ENCODE measurements at places on chromosomes 3 and 15. TPM values are rescaled to one million over a fixed set of nuclear protein-coding genes. Genes with fewer than 3 reads are reported as not detected.
A peak's percentile ranks its signal among the peaks of the same experiment; 100 is the strongest.

- no peak overlapping the region for H3K4me3 ChIP-seq
- no peak overlapping the region for H3K27ac ChIP-seq
- H3K4me1 ChIP-seq = peaks cover 4% of the 10 kb centered on the region
- peaks cover 3% of the 10 kb centered on the region for H3K36me3 ChIP-seq
- H3K27me3 ChIP-seq = no peaks in the 10 kb centered on the region
These were observed 531.2 kb upstream of the CFAP20DC start for GRCh38 chr3:59580996-59581395.

- H3K27ac ChIP-seq = peak overlapping the region; percentile 53
- peaks cover 38% of the 10 kb centered on the region for H3K4me1 ChIP-seq
- no peak overlapping the region for H3K4me3 ChIP-seq
- peaks cover 3% of the 10 kb centered on the region for H3K36me3 ChIP-seq
- no peak for DNase-seq
- no peaks in the 10 kb centered on the region for H3K27me3 ChIP-seq
These were observed 26.3 kb upstream of the EDEM1 start for GRCh38 chr3:5160940-5161858.

DNA sequence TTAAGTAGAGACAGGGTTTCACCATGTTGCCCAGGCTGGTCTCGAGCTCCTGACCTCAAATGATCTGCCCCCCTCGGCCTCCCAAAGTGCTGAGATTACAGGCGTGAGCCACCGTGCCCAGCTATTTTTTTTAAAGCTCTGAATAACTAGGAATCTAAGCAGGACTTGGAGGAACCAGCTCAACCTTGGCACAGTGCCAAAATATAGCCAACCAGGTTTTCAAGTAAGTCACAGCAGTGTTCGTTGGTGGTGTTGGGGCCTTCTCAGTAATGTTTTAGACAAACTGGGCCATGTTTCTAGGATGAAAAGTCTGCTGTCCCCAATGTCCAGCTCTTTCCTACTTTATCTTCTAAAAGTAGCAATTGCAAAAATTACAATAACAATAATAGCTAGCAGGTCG, 6.4 kb upstream of the ADAM10 start:
- peaks cover 4% of the 10 kb centered on the region for H3K27me3 ChIP-seq
- no peak overlapping the region for H3K4me3 ChIP-seq
- no peak for DNase-seq
- no peaks in the 10 kb centered on the region for H3K36me3 ChIP-seq

GRCh38 chr3:61237858-61238257, 13.4 kb downstream of the FHIT start:
- no peak overlapping the region for H3K27ac ChIP-seq
- no peaks in the 10 kb centered on the region for H3K36me3 ChIP-seq
- H3K4me3 ChIP-seq = no peak overlapping the region
- no peaks in the 10 kb centered on the region for H3K27me3 ChIP-seq
- peaks cover 14% of the 10 kb centered on the region for H3K4me1 ChIP-seq

DNA sequence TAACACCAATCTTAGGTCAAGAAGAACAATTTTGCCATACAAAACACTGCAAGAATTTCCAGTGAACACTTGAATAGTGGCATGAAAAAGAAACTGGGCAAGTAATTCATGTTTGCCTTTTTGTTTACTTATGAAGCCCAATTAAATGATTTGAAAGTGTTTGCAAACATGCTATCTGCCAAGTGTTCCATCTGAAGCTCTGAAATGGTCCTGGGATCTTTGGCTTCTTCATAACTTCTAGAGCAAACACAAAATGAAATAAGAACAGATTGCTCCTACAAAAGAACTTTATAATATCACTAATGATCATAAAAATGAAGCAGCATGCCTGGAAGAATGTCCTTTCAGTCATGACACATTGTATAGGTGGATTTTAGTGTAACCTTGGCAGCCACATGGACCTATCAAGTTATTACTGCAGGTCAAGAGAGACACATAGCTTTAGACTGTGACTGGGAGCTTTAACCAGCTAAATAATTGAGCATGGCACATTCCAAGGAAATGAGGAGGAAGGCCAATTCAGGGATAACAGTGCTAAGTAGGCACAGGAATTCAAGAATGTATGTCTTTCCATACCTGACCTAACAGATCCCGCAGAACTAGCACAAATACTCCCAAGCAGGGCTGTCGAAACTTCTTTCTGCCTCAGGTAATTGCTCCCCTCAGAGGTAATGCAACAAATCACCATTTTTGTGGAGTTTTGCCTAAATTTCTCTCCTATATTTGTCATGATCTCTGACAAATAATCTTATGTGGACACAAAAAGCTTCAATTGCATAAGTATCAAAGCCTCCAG, 144.6 kb downstream of the DUT start:
- no peak overlapping the region for H3K4me3 ChIP-seq
- H3K27ac ChIP-seq = no peak overlapping the region
- H3K27me3 ChIP-seq = no peaks in the 10 kb centered on the region
- no peaks in the 10 kb centered on the region for H3K36me3 ChIP-seq

- no peak overlapping the region for H3K27ac ChIP-seq
- peaks cover 2% of the 10 kb centered on the region for H3K27me3 ChIP-seq
- DNase-seq = no peak
These were observed 164.8 kb downstream of the SYNPR start for GRCh38 chr3:63442918-63443317.

DNA sequence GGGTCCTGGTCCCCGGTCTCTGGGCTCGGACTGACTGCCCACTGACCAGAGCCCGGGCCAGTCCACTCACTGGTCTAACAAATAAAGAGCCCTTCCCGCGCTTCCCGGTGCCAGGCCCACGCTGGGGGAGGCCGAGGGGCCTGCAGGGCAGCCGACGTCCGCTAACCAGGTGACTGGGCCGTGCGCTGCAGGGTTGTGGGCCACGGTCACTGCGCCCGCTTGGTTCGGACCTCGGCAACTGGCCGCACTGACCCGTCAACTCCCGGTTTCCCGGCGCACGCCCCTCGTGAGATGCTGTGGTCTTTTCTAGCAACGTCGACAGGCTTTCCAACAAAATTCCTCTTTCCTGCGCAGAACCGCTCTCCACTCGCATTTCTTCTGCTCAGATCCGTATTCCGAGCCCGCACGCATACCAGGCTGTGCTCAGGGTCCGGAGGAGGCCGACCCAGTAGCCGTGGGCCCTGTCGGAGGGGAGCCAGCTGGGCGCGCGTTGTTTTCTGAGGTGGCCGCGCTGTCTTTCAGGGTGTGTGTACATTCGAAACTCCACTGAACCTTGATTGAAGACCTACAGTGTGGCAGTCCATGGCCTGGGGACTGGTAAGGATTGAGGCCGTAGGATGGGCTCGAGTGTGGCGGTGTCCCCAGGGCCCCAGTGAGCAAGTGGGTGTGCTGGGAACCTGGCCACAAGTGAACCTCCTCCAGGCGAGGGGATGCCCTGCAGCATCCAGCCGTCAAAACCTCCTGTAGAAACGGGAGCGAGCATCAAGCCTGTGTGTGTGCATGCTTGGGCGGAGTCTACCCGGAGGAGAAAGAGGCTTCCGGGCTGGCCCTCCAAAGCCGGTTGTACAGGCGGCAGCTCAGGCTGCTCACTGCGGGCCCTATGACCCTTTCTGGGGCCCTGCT, 875 bp upstream of the NT5DC2 start:
- H3K27ac ChIP-seq = peak overlapping the region; percentile 77
- peaks cover 19% of the 10 kb centered on the region for H3K36me3 ChIP-seq
- peaks cover 42% of the 10 kb centered on the region for H3K4me1 ChIP-seq
- no peaks in the 10 kb centered on the region for H3K27me3 ChIP-seq

DNA sequence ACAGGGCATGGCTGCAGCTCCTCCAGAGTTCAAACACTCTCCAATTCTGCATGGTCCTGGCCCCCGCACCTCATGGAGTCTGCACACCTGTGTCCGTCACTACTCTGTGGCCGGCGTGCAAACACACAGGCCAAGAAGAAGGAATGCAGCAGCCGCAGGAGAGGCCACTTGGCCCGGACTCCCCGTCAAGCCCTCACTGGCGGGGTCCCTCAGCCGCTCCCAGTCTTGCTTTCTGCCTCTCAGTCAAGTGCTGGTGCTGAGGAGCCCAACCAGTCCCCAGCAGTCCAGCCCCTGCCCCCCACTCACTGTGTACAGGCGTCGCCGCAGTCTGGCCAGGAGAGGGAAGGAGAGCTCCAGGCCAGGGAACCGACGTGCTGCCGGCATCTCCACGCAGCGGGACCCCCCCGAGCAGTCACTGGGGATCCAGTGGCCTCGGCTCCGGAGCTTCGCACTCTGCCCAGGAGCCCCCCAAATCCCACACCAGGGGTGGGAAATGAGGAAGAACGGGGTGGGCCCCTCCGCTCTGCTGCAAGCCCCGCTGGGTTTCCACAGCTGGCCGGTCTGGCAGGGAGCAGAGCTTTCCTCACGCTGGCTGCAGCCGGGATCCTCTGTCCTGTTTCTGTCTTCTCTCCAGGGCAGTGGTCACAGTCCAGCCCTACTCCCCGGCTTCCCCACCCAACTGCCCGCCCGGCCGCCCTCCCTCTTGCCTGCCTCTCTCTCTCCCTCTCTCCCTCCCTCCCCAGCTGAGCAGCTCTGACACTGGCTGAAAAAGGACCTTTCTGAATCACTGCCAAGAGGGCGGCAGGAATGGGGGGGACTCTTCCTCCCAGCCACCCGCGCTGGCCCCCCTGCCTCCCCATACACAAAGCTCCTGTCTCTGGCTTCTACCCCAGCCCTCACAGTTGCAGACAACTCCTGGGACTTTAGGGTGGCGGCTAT, 16.0 kb downstream of the TNK2 start:
- no peaks in the 10 kb centered on the region for H3K27me3 ChIP-seq
- peaks cover 5% of the 10 kb centered on the region for H3K36me3 ChIP-seq
- no peak for DNase-seq
- no peak overlapping the region for H3K27ac ChIP-seq

GRCh38 chr3:80232760-80233159, 465.0 kb upstream of the ROBO1 start:
- no peaks in the 10 kb centered on the region for H3K27me3 ChIP-seq
- DNase-seq = no peak
- H3K4me1 ChIP-seq = no peaks in the 10 kb centered on the region
- no peak overlapping the region for H3K4me3 ChIP-seq
- no peak overlapping the region for H3K27ac ChIP-seq

DNA sequence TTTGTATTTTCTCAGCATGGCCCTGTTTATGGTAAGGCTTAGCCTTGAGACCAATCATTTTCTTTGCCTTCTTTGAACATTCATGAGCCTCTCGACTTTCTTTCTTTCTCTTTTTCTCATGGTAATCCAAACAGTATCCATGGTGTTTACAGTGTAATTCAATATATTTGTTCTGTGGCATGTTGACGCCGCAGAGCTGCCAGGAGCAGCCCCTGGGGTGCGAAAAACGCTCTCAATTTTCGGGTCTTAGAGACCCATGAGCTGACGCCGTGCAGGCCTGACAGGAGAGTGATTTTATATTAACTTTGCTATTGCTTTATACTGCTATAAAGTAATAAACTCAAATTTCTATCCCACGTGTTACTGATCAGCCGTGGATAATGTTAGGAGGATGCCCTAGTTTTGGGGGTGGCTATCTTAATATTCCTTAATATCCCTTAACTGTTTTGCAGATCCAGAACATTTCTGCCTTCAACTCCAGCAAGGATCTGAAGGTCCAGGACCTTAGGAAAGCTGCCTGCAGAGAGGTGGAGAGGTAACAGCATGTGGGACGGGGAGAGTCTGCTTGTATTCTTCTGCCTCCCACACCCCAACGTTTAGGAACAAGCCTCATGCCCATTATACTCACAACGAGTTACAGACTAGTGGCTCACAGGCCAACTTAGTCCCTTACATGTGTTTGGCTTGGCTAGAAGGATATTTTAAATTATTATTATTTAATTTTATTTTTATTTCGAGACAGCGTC, 29.3 kb upstream of the MYO1E start:
- DNase-seq = no peak
- no peak overlapping the region for H3K27ac ChIP-seq
- H3K4me3 ChIP-seq = no peak overlapping the region
- H3K4me1 ChIP-seq = no peaks in the 10 kb centered on the region
- peaks cover 24% of the 10 kb centered on the region for H3K27me3 ChIP-seq

DNA sequence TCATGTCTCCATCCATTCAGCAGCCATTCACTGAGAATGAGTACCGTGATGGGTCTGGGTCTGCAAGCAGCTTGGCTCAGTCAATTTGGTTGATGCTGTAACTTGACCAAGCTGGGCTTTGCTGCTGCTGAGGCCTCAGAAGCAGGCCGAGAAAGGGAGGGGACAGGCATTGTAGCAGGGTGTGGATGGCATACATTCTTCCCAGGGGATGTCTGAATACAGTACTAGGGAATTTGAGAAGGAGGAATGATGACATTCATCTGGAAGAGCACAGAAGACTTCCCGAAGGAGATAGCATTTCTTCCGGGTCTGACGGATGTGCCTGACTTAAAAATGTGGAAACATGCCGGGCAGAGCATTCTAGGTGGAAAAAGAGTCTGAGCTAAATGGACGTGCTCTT, 105.3 kb upstream of the ADPGK start:
- no peak overlapping the region for H3K4me3 ChIP-seq
- H3K27me3 ChIP-seq = peaks cover 6% of the 10 kb centered on the region
- no peaks in the 10 kb centered on the region for H3K4me1 ChIP-seq
- no peak overlapping the region for H3K27ac ChIP-seq
- H3K36me3 ChIP-seq = no peaks in the 10 kb centered on the region

DNA sequence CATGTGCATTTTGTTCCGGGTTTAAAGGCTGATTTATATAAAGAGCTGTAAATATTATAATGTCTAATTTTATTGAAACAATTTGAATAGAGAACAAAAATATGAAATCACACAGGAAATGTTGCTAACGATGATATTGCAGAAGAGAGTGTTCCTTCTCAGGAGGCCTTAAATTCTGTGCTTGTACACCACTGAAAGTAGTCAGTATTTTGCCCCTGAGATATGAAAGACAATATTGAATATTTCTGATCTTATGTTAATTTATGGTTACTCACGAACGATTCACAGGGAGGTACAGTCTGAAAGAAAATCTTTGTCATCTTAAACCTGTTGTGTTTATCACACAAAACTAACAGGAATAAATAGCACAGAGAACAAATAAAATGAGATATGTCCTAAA, 213.2 kb upstream of the PLSCR5 start:
- no peaks in the 10 kb centered on the region for H3K4me1 ChIP-seq
- H3K4me3 ChIP-seq = no peak overlapping the region
- H3K27ac ChIP-seq = no peak overlapping the region

DNA sequence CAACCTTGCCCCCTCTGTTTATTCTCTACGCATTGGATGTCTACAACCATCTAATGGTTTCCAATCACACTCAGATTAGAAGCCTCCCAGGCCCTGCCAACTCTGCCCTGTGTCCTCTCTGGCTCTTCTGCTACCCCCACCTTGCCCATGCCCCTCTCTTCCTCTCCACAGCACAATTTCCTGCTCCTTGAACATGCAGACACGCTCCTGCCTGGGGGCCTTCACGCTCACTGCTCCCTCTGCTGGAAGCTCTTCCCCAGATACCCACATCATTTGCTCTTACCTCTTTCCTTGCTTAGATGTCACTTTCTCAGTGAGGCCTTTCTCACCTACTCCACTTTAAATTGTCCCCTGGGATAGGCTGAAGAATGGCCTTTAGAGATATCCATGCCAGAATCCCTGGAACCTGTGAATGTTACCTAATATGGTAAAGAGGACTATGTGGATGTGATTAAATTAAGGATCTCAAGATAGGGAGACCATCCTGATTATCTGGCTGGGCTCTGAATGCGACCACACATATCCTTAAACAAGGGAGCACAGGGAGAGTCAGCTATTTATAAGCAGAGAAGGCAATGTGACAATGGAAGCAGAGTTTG, 9.9 kb downstream of the KY start:
- H3K4me1 ChIP-seq = no peaks in the 10 kb centered on the region
- no peaks in the 10 kb centered on the region for H3K36me3 ChIP-seq
- no peak for DNase-seq

Gene ERICH6
- total RNA-seq = not detected

Gene CHCHD6
- total RNA-seq = 17.5 TPM

Gene CPLX3
- total RNA-seq = 0.17 TPM

Gene ZNF620
- 6.0 TPM for total RNA-seq

Gene GJD2
- total RNA-seq = not detected

Gene LRRC34
- total RNA-seq = 2.9 TPM

Gene TWF2
- 98.6 TPM for total RNA-seq

Measured in activated T-helper 1 cell treated with anti-CD3 and anti-CD28 coated beads, Interleukin-12 subunit alpha, Interleukin-12 subunit beta, Interleukin-2, Interleukin-4 antibody, amounts not matched to agents 30 ng/mL and 10 ng/mL and 1 ng/mL, durations not matched to agents 14 hours and 24 hours and 36 hours (primary cell).